HS-27A (cell line): ENCODE measurements at places on chromosomes 11 and 22.

- no peak for DNase-seq
Observed at GRCh38 chr22:48021991-48022401, 1259.5 kb downstream of the TBC1D22A start.

DNA sequence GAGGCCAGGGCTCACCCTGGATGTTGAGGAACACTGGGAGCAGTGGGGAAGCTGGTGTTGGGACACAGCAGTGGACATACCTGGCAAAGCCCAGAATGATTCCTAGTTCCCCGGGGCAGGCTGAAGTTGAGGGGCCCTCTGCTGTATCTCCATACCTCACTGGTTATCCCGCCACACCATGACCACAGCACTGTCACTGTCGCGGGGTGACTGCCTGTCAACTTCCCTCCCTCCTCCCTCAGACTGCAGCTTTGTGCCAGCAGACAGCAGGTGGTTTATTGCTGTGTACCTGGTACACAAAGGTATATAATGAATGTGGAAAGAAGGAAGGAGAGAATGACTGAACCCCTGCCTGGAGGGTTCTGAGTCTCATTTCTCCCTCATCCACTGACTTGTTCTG, 318.7 kb downstream of the TMEM135 start:
- DNase-seq: no peak

DNA sequence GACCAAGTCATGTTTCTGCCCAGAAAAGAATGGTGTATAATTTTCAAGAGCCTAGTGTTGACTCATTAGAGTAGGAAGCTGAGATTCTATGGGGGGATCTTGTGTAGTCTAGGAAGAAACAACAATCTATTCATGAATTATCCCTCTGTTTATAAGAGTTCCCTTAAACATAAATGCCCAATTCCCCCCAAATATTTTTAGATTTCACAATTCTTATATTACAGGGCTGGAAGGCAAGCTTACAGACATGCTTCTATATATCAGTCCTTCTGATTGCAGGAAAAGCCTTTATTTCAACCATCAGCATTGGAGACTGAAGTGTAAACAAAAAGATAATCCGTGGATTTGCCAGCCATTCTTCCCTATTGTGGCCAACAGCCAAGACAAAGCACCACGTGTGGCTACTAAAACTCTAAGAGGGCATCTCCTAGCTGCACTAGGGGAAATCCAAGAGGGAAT, 71.4 kb downstream of the NAT10 start:
- no peak for DNase-seq

- no peak for DNase-seq
Observed at GRCh38 chr11:103497268-103497667, 388.0 kb downstream of the DYNC2H1 start.

- no peak for DNase-seq
Observed at GRCh38 chr22:42931421-42932196, 74.5 kb upstream of the ARFGAP3 start.

DNA sequence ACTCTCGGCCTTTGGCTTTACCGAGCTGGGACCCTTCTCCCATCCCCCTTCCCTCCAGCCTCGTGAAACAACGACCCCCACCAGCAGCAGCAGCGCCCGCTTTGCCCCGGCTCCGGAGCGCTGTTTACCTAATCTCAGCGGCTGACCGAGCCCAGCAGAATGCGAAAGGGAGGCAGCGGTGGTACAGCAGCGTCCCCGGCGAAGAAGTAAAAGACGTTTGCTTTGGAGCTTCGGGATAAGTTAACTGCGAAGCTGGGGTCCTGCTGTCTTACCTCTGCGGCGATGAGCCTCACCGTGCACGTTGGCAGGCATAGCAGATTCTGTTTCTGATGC, 2.0 kb upstream of the LARGE1 start:
- DNase-seq: no peak

DNA sequence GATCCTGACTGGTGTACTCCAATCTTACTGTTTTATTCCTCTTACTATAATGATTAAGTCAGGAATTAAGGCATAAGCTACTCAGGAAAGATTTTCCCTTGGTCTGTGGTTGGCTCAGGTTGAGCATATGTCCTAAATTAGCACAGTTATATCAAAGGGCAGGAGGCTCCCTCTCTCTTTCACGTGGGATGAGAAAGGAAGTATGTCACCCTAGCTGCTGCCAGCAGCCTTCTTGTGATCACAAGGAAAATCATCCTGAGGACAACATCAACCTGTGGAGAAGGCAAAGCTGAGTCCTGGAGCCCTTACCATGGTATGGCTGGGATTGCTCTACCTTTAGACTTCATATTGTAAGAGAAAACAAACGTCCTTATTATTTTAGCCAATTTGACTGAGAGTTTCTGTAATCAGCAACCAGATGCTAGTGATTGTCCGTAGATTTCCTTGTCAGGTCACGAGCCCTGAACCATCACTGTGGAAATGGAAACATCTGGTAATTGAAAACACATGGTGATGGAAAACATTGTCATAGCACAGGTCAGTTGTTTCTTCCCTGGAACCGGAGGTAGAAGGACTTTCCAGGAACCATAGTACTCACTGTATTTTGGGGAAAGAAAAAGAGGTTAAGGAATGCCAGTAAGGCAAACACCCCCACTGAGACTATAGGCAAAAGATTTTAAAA, 40.6 kb upstream of the DEUP1 start:
- no peak for DNase-seq

DNA sequence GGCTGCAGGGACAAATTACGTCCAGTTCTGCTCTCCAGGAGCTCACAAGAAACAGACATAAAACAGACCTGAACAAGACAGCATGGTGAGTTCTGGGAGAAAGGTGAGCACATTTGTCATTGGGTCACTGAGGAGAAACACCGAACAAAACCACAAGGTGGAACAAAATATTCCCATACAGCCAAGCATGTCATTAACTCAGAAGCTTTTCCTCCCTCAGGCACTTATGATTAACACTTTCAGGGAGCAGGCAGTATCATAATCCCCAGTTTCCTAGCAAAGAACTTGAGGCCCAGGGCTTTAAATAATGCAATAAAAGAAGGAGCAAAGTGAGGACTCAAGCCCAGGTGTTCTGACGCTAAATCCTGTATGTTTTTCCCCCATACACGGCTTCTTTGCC, 43.0 kb downstream of the P4HA3 start:
- DNase-seq: no peak

GRCh38 chr11:103317118-103317517, 207.9 kb downstream of the DYNC2H1 start:
- DNase-seq: no peak

DNA sequence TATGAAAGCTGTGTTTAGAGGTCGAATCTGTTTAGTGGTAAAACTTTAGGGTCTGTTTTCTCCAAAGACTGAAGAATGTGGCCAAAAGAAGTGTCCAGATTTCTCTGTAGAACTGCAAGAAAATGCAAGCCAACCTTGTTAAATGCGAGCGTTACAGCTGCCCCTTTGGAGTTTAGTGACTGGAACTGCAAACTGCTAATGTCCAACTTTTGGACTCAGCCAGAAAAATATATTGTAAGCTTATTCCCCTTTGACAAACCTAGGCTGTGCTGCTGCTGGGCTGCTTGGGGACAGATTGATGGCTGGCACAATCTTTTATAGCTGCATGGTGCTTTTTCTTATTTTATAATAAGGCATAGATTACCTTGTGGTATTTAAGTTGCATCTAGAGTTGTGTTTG, 3.9 kb downstream of the TEAD1 start:
- no peak for DNase-seq

DNA sequence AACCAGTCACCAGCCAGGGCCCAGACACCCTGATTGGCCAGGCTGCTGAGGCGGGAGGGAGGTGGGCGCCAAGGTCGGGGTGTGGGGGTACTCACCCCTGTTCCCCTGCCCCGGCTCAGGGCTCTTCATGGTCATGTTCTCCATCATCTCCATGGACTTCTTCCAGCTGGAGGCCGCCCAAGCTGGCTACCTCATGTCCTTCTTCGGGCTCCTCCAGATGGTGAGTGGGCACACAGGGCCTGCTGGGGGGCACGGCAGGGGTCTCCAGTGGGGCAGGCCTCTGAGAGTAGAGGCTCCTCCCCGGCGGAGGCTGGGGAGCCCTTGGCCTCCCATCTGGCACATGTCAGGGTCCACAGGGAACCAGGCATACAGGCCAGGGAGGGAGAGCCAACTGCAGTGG, 10.0 kb downstream of the PHLDA2 start:
- no peak for DNase-seq

DNA sequence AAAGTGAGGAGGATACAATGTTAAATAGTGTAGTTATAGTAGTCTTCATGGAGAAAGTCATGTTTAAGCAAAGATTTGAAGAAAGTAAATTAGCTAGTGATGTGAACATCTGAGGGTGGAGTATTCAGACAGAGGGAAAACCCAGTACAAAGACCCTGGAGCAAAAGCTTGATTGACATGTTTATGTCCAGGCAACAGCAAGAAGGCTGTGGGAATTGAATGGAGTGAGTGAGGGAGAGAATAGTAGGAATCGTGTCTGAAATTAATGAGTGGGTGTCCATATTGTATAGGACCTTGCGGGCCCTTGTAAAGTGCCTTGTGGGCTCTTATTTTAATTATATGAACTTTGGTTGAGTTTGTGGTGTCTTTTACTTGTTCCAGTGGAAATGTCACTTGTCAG, 424.1 kb upstream of the KIRREL3 start:
- DNase-seq: no peak

GRCh38 chr11:118746988-118747585, 43.9 kb downstream of the DDX6 start:
- no peak for DNase-seq

DNA sequence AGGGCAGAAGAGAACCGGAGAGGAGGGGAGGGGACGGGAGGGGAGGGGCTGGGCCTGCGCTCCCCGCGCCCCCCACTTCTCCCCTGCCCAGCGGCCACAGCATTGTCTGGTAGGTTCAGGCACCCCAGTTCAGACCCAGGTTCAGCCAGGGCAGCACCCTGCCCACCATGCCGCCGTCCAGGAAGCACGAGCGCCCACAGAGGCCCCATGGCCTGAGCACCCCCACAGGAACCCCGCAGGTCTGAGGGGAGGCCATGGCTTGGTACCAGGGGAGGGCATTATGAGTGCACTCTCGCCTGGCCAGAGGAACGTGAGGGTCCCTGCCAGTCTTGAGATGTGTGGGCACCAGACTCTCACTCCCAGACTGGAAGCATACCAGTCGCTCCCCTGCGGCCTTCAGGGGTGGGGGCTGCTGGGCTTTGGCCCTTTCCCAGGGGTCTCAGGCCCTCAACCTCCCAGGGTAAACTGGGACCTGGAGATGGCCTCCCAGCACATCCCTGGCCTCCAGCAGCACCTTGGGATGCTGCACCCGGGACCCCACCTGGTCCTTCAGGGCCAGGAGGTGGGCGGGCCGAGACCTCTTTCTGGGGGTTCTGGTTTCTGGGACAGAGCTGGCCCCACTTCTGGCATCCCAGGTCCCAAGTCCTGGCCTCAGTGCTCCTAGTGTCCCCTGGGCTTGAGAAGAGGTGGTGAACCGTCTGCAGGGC, 597 bp upstream of the PLXNB2 start:
- DNase-seq: no peak

DNA sequence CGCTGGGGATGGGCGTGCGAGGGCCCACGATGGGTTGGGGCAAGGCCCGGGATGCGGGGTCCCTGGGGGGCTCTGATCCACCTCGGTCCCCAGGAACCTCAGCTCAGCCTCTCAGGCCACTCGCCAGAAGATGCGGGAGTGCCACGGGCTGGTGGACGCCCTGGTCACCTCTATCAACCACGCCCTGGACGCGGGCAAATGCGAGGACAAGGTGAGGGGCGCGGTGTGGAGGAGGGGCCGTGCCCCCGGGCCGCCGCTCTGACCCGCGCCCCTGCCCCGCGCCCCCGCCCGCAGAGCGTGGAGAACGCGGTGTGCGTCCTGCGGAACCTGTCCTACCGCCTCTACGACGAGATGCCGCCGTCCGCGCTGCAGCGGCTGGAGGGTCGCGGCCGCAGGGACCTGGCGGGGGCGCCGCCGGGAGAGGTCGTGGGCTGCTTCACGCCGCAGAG, 6.3 kb downstream of the PKP3 start:
- no peak for DNase-seq

GRCh38 chr11:18974192-18974591, 35.0 kb upstream of the MRGPRX1 start:
- DNase-seq: no peak

DNA sequence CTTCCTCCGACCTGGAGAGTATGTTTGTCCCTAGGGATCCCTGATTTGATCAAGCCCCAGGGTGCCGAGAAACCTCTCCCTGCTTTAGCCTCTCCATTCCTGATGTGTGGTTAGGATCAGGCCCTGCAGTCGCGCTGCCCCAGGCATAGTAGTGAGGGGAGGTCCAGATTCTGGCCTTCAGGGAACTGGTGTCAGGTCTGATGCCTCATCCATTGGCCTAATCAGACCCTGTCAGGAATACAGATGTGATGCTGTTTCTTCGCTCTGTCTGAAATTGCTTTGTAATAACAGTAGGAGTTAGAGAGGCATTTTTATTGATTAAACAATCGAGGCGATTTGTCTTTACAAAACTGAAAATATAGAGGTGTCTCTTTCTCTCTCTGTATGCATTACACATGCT, 75.2 kb downstream of the GRIK4 start:
- DNase-seq: no peak

GRCh38 chr11:65300621-65301275, 13.9 kb upstream of the CDC42EP2 start:
- no peak for DNase-seq

DNA sequence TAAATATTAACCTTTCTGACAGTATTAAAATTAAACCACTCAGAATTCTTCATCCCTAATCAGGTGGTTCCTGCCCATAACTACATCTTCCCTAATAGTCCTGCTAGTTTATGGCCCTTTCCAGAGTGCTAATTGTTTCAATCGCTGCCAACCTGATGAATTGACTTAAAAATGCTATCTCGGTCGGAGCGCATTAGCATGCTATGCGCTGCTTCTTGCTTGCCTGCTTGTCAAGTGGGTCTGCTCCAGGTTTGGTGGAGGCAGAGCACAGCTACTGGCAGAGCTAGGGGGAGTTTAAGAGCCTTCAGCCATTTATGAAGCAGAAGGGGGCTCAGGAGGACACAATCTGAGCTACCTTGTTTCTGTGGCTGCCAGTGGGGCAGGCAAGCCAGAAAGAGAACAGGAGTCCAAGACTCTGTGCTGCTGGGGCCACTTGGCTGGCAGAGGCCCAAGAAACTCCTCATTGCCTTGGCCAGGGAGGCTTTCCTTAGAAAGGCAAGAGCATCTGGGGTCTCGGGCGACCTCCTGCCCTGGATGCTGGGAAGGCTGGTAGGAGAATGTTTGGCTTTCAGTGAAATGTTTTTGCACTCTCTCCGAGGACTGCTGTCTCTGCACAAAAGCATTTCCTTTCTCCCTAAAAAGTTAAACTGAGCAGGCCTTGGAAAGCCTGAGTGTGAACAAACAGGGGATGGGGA, 62.1 kb upstream of the PHOX2A start:
- no peak for DNase-seq

GRCh38 chr22:42180349-42180842, 49.8 kb upstream of the CYP2D6 start:
- DNase-seq: no peak

- DNase-seq: no peak
Observed at GRCh38 chr11:8925711-8926110, 7.0 kb downstream of the C11orf16 start.

DNA sequence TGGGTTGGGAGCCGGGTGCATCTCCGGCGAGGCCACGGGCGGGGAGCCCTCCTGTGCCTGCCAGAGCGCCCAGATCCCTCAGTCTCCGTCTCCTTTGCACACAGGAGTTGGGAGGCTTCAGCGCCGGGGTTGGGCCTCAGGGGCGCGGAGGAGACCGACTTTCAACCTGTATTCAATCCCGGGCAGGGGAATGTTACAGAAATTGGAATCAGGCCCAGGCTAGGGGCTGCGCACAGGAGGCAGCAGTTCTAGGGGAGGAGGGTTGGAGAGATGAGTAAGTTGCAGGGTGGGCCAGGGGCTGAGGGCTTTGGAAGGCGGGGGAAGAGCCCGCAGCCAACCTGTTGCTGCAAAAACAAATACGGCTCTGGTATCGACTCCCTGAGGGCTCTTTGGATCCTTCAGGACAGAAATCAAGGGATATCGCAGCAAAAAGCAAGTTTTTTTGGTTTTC, 640 bp upstream of the KCNA4 start:
- DNase-seq: no peak
